ENCODE measurements at places on chromosomes 6 and 20.

DNA sequence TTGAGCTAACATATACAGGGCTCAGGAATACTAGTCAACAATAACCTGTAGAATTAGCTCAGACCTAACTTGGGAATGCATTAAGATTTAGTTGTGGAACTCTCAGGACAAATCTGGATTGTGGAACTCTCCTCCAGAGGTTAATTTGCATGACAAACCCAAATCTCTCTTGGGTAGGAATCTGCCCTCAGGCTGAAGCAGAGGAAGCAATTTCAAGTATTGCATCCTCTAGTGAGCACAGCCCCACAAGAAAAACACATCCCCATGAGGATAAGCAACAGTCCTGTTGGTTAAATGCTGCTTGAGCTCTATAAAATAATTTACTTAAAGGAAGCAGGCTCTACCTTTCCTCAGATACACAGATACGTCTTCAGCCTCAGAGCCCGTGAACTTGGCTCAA lies 170.9 kb upstream of the STXBP5 start:
- no peak for DNase-seq

DNA sequence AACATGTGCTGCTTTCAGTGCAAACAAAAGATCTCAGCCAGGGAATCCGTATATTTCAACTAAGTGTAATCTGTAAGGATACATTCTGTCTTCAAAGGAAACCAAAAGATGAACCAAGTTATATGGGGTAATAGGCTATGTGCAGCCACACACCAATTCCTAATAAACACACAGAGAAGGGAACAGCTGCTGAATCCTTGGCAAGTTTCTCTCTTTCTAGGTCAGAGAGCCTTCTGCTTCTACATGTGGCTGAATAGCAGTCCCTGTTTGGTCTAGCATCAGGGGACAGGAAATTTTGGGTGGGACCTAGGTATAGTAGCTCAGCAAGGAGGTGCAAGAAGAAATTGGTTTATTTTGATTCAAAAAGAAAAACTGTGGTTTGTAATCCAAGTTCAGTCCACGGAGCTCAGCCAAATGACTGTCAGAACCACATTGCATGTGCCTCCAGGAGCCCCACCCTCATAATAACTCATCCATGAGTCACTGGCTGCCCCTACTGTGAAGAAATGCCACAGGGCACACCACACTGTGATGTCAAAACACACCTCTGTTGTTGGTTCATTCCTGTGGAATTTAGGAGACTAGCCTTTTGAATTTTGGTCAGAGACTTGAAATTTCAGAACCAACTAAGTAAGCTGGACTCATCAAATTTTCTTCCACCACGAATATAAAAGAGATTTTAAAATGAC lies 21.1 kb downstream of the SPTLC3 start:
- peak; percentile 70 for DNase-seq

DNA sequence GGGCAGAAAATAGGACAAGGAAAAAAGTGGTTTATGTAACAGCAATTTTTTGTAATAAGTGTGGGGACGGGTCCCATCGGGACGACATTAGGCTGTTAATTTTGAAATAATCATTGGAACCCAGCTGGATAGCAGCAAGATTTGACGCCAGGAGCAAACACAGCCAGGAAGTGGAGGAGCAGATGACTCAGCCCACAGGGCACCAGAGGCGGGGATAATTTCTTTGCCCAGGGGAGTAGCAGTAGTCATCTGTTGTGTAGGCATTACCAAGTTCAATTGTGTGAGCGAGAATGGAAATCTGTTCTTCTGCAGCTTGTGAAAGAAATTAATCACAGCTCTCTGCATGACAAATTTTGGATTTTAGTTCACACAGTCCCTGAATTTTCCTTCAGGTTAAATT lies 22.6 kb upstream of the RIN2 start:
- DNase-seq: peak; percentile 42

- no peak for DNase-seq
Measured at GRCh38 chr6:145498425-145498824, 236.9 kb downstream of the EPM2A start.

- no peak for DNase-seq
Measured at GRCh38 chr6:101458826-101459225, 65.3 kb downstream of the GRIK2 start.

DNA sequence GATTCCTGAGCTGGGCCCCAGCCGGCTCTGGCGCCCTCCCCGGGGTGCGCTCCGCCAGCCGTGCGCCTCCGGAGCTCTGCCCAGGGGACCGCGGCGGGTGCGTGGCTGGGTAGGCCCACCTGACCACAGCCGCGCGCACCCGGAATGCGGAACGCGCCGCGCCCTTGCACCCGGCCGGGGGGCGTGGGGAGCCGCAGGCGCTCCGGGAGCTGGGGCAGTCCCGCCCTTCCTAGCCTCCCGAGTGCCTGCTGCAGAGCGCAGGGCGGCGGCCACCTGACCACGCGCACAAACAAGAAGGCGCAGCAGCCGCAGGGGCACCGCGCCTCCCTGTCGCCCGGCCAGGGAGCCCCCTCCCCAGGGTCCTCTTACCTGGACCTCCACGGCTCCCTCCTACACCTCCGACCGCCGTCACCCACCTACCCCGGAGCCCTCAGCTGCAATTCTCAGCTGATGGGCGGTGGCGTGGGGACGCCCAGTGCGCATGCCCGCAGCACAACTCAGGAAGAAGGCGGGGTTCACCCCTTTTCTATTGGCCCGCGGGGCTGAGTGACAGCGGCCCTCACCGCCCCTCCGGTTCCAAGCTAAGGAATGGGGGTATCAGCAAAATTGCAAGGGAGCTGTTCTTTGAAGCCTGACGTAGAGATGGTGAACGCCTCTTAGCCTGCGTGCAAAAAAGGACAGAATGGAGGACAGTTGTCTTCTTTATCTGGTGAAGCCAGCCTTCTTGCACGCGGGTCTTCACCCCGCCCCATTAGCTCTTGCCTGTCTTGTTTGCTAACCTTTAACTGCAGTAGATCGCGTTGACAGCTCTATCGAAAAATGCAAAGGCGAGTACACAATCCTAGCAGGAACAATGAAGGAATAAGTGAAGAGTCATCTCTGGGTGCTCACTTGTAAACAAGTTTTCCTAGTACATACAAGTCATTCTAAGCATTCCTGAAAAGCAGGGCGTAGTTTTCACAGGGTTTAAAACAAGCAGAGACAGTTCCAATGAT lies at the start of gene STX7:
TSS of gene STX7 (minus strand) at position 479 of the 995 bp plus-strand sequence. CDS start 9,586 bp downstream, outside the sequence.
- DNase-seq: peak; percentile 72

GRCh38 chr20:60482221-60483008 lies 524.2 kb downstream of the CDH26 start:
- DNase-seq: no peak

DNA sequence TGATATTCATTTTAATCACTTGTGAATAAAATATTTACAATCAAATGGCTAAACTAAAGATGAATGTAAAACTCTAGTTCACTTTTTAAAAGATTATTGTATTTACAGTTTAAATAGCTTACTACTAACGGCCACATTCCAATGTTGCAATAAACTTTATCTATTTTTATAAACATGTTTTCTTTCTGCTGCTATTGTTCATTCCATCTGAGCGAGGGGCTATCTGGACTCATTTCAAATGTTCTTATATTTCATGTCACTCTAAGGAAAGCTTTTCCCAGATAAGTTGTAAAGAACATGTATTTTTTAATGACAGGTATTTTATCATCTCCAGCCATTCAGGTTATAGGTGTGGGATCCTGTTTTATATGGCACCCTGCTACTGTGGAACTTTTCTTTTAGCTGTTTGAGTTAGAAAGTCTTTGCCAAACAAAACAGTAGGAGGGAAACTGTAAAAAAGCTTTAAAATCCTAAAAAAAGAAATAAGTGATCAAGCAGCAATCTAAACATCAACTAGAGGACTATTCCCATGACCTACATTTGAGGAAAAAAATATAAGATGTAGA lies 42.5 kb downstream of the HMGCLL1 start:
- no peak for DNase-seq

DNA sequence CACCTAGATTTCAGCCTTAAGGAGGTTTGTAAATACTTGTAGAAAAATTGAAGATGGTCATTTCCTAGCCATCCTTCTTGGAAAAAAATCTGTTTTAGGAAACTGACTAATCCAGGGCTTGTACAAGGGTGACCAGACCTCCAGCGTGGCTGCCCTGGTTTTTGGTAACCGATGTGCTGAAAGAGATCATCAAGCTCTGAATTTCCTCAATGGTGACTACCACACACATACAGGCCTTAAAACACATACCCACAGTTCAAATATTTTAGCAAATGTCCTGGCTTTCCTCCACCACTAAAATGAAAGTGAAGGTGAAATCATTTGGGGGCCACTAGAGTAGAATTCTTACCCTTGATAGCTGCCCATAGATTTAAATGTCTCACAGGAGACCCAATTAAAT lies 215.3 kb upstream of the SUPT3H start:
- DNase-seq: no peak

DNA sequence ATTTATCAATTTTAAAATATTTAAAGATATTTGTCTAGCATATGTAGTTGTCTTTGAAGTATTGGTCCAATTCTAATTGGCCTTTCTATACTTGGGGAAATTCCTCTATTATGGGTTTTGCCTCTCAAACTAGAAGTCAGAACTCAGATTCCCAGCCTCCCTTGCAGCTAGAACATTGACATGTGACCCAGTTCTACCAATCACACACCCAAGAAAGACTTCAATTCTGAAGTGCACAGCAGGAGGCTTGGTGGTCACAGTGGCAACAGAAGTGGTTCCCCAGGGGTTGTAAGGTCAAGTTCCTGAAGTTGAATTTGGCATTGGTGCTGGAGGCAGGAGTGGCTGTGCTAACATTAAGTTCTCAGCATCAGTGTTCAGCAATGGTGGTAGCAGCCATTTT lies 14.8 kb upstream of the FKBP5 start:
- DNase-seq: no peak

DNA sequence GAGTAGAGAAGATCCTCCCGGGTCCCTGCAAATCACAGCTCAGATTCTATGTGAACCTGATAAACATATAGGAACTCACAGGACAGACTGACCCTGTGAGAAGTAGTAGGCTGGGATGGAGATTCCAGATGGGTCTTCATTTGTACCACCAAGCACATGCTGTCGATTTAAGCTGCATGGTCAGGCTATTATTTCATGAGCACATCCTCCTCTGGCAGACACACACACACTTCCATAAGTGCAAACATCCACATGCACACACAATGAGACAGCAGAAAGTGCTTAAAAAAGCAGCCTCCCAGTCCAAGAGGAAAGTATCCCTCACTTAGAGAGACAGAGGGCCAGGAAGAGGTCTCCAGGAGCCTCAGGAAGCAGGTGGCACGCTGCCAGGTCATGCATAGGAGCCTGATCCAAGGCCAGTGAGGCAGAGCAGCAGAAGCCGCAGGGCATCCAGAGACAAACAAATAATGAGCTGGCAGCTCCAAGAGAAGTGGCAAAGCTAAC lies 131.8 kb downstream of the UNC5CL start:
- DNase-seq: no peak

- DNase-seq: no peak
Measured at GRCh38 chr6:135703007-135703406, 148.5 kb upstream of the PDE7B start.

GRCh38 chr20:59125836-59126235 lies 37.8 kb upstream of the ZNF831 start:
- no peak for DNase-seq

GRCh38 chr20:64045346-64046011 lies 4.0 kb downstream of the SOX18 start:
- DNase-seq: no peak

DNA sequence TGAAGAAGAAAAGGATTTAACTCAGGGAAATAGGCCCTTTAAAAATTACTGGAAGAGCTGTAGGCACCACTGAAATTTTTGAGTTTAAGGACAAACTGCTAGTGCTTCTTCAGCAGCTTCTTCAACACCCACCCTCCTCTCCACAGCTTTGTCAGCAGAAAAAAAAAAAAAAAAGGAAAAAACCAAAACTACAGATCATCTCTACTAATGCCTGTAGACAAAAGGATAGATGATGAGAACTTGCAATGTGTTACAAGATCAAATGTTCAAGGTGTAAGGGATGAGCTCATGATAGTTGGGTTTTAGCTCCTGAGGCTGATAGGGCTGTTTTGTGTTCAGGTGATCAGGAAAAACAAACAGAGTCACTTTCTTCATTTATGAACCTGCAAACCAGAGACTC lies 55.2 kb upstream of the PREP start:
- no peak for DNase-seq

DNA sequence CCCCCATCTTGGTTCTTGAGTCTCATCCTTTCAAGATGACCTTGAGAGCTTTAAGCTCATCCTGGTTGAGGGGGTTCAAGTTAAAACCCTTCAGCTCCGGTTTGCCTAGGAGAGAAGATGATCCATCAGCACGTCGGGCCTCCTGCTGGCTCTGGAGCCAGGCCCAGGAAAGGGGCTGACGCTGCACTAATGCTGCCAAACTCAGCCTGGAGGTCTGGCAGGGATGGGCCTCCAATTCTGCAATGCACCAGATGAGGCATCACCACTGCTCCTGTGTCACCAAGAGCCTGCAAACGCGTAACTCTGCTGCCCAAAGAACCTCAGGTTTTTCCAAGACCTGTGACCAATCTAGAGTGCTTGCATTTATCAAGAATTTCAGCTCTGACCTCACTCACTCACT lies 6.1 kb downstream of the PDRG1 start:
- no peak for DNase-seq

GRCh38 chr6:26359765-26360164 lies 5.2 kb upstream of the BTN3A2 start:
- DNase-seq: no peak

Data from amniotic stem cell (primary cell).